BJ (cell line): ENCODE measurements at places on chromosomes 16 and 17. TPM values are rescaled to one million over a fixed set of nuclear protein-coding genes. Genes with fewer than 3 reads are reported as not detected.

The KRT40 gene
- polyA plus RNA-seq: not detected in 2 replicates

The ARL5C gene
- not detected in 2 replicates for polyA plus RNA-seq

The TIMP2 gene
- 319 and 361 TPM in 2 replicates for polyA plus RNA-seq

The ZBTB4 gene
- polyA plus RNA-seq: 23.6 and 25.9 TPM in 2 replicates

The NOS2 gene
- 0.02 TPM in 1 of 2 replicates, not detected in the other for polyA plus RNA-seq

The MYH11 gene
- 0.11 and 0.27 TPM in 2 replicates for polyA plus RNA-seq

The NPIPA2 gene
- 0.80 and 1.2 TPM in 2 replicates for polyA plus RNA-seq

The TOX3 gene
- polyA plus RNA-seq: not detected in 2 replicates

The SDR42E2 gene
- polyA plus RNA-seq: not detected in 2 replicates

The TEKT5 gene
- not detected in 2 replicates for polyA plus RNA-seq
